ENCODE measurements at places on chromosomes 3 and 15. TPM values are rescaled to one million over a fixed set of nuclear protein-coding genes. Genes with fewer than 3 reads are reported as not detected.

- no peak for DNase-seq
These were observed 33.6 kb upstream of the ZBTB38 start for GRCh38 chr3:141334627-141335250.

Gene C3orf18
- 6.2 TPM for total RNA-seq

Gene PCOLCE2
- total RNA-seq: 1.9 TPM

GRCh38 chr3:139518926-139519842 lies 20.4 kb downstream of the RBP1 start:
- peak; percentile 6 for DNase-seq

DNA sequence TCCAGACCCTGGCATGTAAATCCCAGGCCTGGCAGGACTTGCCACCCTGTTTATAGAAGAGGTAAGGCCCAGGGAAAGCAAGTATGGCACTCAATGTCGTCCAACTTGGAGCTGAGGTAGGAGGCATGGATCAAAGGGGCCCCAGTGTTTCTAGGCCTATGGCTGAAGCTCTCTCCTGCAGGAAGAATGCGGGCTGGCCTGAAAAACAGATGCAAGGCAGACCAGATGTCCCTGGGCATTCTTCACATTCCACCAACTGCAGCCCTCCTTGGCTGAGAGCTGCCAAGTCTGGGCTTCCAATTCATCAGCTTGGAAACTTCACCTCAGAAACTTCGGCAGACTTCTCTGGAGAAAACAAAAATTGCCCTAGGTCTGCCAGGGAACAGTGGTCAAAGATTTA lies 22.2 kb downstream of the MESD start:
- DNase-seq: no peak

DNA sequence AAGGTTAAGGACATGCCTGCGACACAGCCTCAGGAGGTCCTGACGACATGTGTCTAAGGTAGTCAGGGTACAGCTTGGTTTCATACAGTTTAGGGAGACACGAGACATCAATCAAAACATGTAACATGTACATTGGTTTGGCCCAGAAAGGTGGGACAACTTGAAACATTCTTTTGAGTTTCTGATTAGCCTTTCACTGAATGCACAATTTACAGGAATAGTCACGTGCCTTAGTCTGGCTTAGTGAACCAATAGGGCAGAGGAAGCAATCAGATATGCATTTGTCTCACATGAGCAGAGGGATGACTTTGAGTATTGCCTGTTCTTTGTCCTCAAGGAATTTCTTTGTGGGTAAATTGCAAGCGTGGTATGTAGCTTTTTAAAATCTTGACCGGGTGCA lies 24.5 kb upstream of the HDAC11 start:
- DNase-seq: no peak

Gene HACD3
- 52.1 TPM for total RNA-seq

Gene IL17RC
- 27.5 TPM for total RNA-seq

GRCh38 chr3:178603735-178604134 lies 67.5 kb downstream of the KCNMB2 start:
- no peak for DNase-seq

Gene LRRN1
- total RNA-seq: 1.4 TPM

GRCh38 chr3:49841806-49842205 lies 14.6 kb downstream of the TRAIP start:
- no peak for DNase-seq

GRCh38 chr3:55516392-55517030 lies 29.4 kb upstream of the WNT5A start:
- DNase-seq: no peak

DNA sequence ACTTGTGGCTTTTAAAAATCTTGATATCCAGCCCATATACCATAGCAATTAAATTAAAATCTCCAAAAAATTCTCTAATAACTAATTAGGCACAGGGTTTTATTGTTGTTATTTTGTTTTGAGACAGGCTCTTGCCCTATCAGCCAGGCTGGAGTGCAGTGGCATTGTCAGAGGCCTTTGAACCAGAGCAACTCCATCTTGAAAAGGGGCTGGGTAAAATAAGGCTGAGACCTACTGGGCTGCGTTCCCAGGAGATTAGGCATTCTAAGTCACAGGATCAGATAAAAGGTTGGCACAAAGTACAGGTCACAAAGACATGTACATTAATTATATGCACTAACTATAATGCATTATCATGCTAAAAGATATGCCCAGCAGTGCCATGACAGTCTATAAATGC lies 31.2 kb upstream of the ACP3 start:
- no peak for DNase-seq

Gene KNG1
- total RNA-seq: 8.7 TPM

Gene RPP25
- total RNA-seq: 7.2 TPM

GRCh38 chr3:36678216-36679013 lies 85.9 kb downstream of the DCLK3 start:
- DNase-seq: no peak

DNA sequence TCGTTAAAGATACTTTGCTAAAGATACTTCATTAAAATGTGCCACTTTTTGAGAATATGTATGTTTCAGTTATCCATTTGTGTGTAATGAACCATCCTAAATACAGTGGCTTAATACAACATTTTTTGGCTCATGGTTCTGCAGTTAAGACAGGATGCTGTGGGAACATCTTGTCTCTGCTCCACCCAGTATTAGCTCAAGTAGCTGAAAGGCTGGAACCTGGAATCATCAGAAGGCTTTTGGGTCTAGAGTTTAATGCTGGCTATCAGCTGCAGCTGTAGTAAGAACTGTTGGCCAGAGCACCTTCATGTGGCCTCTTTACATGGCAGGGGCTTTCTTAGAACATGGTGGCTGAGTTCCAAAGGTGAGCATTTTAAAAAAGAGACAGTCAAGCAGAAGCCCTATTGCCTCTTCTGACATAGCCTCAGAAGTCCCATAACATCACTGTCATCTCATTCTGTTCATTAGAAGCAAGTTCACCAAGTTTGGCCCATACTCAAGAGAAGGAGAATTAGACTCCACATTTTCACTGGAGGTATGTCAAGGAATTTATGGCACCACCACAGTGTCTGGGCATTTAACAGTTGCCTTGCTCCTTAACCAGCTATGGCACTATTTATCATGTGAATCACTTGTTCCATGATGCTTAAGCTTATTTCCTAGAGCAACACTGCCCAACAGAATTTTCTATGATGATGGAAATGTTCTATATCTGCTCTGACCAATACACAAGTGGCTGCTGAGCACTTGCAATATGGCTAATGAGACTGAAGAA lies 70.4 kb upstream of the PDZRN3 start:
- no peak for DNase-seq

Gene C3orf22
- not detected for total RNA-seq

- peak; percentile 21 for DNase-seq
These were observed 27.9 kb upstream of the NTRK3 start for GRCh38 chr15:88284318-88284998.

GRCh38 chr3:122468896-122469533 lies 45.7 kb downstream of the KPNA1 start:
- peak; percentile 3 for DNase-seq

Gene LINGO1
- 3.9 TPM for total RNA-seq

GRCh38 chr3:164879201-164879600 lies 199.1 kb downstream of the SI start:
- DNase-seq: peak; percentile 66

DNA sequence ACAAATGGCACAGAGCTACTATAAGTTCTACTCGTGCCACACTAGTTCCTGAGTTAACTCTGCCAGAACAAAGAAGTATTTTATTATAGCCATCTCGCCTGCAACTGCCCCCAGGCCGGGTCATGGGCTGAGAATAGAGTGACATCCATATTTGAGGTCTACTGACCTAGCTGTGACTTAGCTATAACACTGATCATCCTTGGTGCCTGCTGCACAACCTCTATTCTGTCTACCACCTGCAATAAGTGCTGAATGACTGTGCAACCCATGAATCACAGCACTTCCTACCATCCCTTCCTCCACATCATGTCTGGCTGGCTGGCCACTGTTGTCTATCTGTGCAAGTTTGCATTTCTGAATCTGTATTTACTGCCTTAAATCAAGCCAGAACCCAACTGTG lies 506.5 kb upstream of the TBL1XR1 start:
- DNase-seq: no peak

DNA sequence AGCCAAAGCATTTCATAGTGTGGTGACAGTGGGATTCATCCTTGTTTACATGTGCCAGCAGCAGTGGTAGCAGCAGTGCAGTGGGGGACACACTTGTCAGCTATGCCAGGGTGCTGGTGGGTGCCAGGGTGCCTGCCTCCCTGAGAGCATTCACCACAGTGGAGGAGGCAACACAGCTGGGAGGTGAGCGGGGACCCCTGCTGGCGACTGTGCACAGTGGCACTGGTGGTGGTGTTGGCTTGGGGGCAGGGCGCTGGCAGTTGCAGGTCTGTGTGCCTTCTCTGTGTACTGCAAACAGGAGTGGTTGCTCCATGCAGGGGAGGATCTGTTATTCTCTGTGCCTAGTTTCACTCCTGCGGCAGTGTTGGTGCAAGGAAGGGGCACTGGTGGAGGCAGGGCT lies 41.2 kb downstream of the CEP63 start:
- no peak for DNase-seq

Gene FAM174B
- 13.8 TPM for total RNA-seq

- DNase-seq: no peak
These were observed 99.9 kb downstream of the LINGO1 start for GRCh38 chr15:77532846-77533245.

DNA sequence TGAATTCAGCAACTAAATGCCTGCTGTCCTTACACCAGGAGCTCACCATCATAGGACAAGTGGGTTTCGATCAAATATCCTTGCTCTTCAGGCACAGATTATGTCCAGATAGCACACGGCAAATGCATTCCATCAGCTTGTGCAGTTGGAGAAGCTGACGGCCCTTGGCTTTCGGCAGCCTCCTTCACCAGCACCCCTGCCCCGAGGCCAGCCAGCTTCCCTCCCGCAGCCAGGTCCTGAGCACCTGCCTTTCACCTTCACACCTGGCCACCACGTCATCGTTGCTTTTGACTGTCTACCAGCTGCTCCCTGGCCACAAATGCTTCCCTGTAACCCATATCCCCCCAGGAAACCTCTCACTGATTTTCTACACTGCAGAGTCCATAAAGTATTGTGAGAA lies 355.5 kb downstream of the OCA2 start:
- DNase-seq: no peak

DNA sequence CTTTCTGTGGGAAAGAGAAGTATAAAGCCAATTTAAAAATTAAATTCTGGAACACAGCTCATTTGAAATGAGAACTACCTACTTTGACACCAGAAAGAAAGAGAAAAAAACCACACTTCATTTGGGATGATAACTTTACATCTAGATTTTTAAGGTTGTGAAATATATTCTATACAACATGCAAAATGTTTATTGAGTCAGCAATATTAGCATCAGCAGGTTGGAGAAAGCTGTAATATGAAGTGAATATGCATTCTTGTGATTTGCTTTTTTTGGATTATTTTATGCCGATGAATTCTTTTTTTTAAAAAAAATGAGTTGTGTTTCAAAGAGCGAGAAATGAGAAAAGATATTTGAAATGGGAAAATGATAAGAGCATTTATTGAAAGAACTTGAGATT lies 307.0 kb upstream of the DPPA4 start:
- DNase-seq: no peak

Gene CCR5
- total RNA-seq: 4.4 TPM

GRCh38 chr15:30979457-30979856 lies 12.0 kb downstream of the MTMR10 start:
- no peak for DNase-seq

DNA sequence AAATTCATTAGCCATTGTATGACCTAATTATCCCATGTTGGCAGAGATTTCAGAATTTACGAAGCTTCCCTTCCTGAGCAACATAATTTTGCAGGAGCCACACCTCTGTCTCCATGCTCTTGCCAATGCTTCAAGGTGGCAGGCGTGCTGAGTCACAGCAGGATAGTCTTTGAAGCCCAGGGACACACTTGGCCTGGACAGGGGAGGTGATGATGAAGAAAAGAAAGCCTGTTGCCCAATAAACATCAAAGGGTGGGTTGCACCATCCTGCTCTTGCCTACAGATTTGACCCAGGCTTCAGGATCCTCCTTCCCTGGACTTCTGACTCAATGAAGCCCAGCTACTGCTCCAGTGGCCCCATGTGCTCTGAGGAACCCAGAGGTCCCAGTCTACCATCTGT lies 117.1 kb downstream of the MINAR1 start:
- DNase-seq: no peak

Gene VEPH1
- 17.8 TPM for total RNA-seq

Gene MYRIP
- total RNA-seq: 6.6 TPM

Gene SYNPR
- total RNA-seq: not detected

Gene CPNE9
- total RNA-seq: 0.16 TPM

DNA sequence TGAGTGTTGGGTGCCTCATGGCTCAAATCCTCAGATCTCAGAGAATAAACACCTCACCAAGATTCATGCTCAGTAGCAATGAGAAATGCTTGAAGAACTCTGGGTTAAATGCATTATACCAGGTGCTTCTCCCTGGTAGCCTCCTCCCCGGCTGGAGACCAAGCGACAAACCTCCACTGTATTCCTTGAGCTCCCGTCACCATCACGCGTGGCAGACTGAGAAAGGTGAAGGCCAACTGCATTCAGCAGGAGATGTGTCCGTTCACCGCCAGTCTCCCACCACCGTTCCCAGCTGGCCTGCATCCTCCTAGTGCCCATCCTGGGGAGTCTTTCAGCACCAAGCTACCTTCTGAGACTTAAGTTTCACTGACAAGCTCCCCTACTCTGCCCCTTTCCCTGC lies 7.5 kb downstream of the CSTA start:
- no peak for DNase-seq

DNA sequence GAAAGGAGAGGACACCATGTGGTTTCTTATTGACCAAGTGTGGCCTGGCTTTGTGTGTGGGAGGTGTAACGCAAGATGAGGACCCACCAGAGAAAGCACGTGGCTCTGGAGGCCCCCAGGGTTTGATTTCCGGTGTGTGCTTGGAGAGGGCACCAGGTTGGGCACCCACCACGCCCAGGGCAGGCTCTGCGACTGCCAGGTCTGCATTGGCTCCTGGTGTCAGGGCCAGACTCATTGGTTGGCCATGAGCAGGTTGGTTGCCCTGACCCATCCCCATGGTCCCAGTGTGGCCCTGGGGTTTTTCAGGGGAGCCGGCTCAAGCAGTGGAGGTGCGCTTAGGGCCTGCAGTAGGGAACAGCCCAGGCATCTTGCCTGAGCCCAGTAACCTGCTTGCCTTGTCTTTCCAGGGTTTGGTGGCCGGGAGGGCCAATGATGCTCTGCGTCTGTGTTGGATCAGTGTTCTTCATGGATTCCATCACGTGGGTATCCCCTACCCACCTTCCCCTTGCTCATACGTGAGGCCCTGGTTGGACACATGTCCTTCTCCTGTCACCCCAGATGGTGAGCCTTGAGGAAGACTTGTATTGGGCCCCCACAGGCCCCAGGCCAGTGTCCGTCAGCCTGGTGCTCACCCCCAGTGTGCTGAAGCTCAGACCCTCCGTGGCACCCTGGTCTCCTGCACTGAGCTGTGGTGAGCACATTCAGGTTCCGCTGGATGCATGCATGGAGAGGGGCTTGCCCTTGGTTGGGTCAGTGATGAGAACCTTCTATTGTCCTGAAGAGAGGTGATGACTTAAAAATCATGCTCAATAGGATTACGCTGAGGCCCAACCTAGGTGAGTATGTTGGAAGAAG lies 193.9 kb downstream of the UBE3A start:
- no peak for DNase-seq

- DNase-seq: no peak
These were observed 64.2 kb upstream of the NR2C2 start for GRCh38 chr3:14883226-14883625.

Gene CTXN2
- total RNA-seq: 0.06 TPM

Gene SEMA5B
- total RNA-seq: 8.4 TPM
